NCI-H524 treated with DMSO at 0.1 percent for 48 hours (cell line): ENCODE measurements at places on chromosomes 16 and 17.

DNA sequence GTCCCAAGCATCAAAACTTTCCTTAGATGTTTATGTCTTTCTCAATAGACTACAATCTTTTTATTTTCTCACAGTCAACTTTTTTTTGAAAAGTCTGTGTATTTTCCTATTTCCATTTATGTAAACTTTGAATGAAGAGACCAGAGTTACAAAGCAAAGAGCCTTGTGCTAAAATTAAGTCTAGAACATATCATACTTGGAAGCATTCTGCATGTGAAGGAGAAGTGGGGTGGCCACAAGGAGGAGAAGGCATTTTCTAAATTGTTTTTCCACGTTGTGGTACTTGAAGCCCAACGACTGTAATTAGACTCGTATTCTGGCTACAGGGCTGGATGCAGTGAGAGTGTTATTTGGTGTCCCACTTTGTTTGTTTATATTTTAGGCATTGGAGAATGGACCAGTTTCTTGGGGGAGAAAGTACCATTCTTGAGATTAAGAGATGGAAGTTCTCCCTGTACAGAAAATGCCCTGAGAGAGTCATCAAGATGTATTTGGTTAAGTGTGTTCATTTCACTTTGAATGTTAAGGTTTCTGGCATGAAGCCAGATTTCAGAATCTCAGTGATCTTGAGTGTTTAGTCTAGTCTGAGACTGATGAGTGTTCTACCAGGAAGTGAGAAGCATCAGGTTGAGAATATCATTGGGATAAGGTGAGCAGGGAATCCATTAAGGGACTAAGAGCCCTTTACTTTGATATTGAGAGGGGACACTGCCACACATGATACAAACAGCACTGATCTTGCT lies 71.6 kb downstream of the MAP2K6 start:
- no peak for DNase-seq

DNA sequence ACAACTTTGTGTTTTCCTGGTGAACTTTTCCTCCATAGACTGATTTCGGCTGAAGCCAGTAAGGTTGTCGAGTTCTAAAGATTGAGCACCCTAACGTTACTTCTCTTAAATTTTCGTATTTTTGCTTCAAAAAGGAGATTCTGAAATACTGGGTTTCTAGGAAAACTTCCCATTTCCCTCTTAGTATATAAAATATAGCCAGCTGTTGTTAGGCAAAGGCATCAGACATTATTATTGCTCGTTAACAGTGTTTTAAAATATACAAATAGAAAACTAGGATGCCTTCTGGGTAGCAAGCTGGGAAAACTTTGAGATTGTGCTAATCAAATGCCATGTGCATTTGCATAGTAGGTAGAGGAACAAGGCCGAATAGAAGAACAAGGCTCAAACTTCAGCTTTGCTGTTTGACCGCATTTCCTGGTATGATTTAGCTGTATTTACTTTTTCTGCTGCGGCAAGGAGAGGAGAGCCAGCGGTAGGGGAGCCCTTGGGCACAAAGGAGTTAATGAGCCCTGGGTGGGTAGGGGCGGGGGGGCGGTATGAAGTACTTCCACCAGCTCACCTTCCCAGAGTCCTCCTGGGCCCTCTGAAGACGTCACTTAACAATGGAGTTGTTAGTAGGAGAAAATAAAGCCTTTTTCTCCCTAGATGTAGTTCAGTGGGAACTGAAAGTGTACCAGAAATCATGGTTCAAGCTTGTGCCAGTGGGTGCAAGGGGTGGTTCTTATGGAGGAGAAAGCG lies 151.9 kb downstream of the MSI2 start:
- no peak for DNase-seq

DNA sequence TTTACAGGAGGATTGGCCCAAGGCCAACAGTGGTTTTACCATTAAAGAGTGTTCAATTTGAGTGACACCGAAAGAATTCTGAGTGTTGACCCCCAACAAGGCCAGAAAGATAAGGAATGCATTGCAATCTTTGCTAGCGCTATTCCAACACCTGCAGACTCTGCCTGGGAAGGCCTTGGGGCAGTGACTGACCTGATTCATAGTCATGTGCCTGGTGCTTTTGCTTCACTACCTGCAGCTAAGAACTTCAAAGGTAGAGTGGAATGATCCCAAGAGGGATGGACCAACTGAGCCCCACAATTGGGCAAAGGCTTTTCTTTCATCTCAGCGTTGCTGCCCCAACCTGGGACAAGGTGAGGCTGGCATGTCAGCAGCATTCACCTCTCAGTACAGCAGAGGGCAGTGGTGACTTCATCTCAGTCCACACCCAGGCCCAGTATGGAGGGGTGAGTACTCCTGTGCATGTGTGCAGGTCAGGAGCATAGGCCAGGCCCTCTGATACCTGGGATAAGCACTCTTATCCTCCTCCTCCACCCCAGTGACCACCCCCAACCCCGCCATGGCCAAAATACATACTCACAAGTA lies 149.6 kb upstream of the GNAO1 start:
- no peak for DNase-seq

DNA sequence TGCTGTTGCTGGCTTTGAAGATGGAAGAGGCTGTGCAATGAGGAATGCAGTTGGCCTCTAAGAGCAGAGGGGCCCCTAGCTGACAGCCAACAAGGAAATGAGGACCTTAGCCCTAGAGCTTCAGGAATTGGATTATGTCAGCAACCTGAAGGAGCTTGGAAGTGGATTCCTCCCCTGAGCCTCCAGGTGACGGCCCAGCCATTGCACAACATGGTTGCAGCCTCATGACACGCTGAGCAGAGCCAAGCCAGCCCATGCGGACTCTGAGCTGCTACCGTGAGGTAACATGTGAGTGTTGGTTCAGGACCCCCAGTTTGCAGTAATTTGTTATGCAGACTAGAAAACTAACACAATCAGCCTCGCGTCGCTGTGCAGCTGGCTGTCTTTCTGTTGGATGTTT lies 20.2 kb downstream of the CCDC42 start:
- DNase-seq = no peak

DNA sequence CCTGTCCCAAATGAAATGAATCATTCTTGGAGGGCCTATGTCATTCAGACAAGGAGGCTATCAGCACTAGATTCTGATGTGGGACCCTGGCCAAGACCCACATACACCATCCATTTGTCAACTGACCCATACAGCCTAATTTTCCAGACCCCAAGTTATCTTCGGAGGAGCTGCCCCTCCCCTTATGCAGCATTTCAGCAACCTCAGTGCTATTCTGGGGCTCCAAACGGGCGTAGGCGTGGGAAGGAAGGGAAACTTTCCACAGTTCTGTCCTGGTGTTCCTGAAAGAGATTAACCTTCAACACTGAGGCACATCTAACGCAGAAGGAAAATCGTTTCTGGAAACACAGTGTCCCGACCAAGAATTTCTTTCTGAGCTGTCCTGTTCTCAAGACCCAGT lies 86.7 kb downstream of the MYH11 start:
- DNase-seq = no peak

DNA sequence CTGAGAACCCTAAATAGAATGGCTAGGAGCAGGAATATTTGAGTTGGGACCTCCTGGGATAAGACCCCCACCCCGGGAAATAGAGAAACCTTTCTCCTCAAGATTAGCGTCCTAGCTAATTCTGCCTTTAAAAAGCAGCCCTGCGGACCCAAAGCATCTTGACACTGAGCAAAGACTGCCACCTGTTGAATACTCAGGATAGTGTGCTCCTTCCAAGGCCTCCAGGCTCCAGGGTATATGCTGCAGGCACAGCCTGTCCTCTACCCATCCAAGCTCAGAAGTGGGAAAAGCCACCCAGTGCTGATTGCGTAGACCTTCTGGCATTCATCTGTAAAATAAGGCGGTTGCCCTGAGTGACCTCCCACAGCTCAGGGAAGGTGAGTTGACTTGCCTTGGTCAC lies 456.2 kb upstream of the DYNLRB2 start:
- DNase-seq = no peak

DNA sequence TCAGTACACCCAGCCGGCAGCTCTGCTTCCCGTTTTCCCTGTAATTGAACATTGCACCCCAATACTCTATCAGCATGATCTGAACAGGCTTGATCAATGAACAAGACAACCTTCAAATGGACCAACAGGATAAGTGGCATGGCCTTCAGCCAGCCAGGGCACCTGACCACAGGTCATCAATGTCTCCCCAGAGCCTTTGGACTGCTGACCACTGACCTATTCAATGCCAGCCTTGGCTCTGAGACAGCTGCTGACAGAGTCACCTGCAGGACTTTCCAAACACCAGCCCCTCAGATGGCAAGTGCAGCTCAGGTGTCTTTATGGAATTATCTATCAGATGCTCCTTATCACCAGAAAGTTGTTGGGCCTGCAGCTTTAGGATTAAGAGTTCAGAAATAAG lies 462.9 kb upstream of the ASIC2 start:
- DNase-seq = no peak

DNA sequence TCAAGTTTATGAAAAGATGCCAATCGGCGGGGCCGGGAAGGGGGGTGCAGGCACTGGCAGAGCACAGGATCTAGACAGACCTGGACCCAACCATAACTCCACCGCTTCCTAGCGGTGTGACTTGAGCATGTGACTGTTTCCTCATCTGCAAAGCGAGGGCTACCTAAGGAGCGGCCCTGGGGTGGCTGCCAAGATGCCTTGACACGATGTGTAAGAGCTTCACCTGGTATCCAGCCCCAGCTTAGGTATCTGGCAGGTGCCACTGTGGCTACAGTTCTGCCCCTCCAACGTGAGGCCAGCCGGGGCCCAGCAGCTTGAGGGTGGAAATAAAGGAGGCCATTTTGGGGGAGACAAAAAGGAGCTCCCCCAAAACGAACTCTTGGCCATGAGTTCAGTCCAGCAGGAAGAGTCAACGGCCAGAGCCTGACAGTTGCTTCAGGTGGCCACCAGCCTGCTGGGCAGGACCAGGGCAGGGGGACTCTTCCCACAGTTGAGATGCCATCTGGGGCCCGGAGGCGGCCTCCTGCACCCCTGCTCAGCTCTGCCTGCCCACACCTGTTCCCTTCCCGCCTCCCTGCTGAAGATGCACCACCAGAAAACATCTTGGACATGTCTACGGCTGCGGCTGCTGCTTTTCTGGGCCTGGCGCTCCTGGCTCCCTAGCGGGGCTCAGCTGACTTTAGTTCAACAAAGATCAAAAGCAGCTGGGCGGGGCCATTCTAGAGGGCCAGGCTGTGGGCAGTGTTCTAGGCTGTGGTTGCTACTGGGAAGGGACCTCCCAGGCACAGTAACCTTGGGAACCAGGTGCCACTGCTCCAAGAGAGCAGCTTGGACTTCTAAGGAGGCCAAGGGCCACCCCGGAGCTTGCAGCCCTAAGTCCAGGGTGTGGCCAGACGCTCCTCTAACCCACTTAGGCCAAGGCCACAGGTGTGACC lies 3.4 kb upstream of the MTSS2 start:
- no peak for DNase-seq

GRCh38 chr17:44905006-44906000 lies 6.1 kb upstream of the EFTUD2 start:
- peak; percentile 55 for DNase-seq
